ENCODE measurements at places on chromosomes 5 and 9. TPM values are rescaled to one million over a fixed set of nuclear protein-coding genes. Genes with fewer than 3 reads are reported as not detected.

DNA sequence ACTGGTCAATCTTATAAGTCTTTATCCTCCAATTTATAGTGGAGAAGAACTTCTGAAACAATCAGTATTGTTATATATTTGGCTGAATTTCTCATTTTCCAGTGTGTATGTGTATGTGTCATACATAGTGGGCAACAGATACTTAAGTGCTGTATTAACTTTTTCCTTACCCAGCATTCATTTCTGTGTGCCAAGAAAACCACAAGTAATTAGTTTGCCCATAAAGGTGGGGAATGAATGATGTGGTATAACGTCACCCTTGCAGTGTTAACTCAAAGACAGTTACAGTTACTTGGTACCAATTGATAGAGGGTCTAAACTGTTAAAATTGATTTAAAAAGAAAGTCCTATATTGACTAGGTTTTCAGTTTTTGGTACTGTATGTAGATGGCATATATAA lies 2.0 kb downstream of the OGN start:
- peaks cover 3% of the 10 kb centered on the region for H3K36me3 ChIP-seq
- no peak overlapping the region for H3K27ac ChIP-seq
- DNase-seq = no peak
- H3K4me3 ChIP-seq = no peak overlapping the region

DNA sequence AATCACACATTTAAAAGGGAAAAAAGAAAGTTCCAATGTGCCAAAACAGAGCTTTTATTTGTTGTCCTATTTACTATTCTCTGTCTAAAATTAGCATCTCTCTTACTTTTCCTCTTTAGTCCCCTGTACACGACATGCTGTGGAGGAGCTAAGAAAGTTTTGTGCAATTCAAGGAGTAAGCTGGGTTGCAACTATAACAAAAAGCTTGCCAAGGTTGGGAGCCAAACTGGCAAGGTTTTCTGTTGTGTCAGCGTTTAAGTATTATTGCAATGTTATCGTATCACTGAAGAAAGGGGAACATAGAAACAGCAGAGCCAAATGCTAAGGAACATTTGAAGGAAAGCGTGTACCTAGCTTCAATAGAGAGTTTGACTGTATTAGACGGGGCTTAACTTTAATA lies 680.8 kb downstream of the CETN3 start:
- no peak overlapping the region for H3K4me3 ChIP-seq
- H3K36me3 ChIP-seq = no peaks in the 10 kb centered on the region
- no peaks in the 10 kb centered on the region for H3K27me3 ChIP-seq
- DNase-seq = no peak
- H3K27ac ChIP-seq = no peak overlapping the region

GRCh38 chr5:111151998-111152397 lies 59.9 kb downstream of the WDR36 start:
- H3K27ac ChIP-seq = no peak overlapping the region
- no peaks in the 10 kb centered on the region for H3K36me3 ChIP-seq
- no peak overlapping the region for H3K4me3 ChIP-seq
- peaks cover 17% of the 10 kb centered on the region for H3K27me3 ChIP-seq
- DNase-seq = no peak

GRCh38 chr5:176540956-176541337 lies 3.7 kb upstream of the RNF44 start:
- H3K27me3 ChIP-seq = no peaks in the 10 kb centered on the region
- peak; percentile 48 for DNase-seq
- peaks cover 55% of the 10 kb centered on the region for H3K4me1 ChIP-seq
- peaks cover 2% of the 10 kb centered on the region for H3K36me3 ChIP-seq
- peak overlapping the region; percentile 91 for H3K27ac ChIP-seq
- H3K4me3 ChIP-seq = peak overlapping the region; percentile 84

GRCh38 chr9:106859957-106860720 lies 2.8 kb upstream of the ZNF462 start:
- H3K36me3 ChIP-seq = peaks cover 5% of the 10 kb centered on the region
- H3K27me3 ChIP-seq = peaks cover 74% of the 10 kb centered on the region
- H3K4me3 ChIP-seq = no peak overlapping the region
- H3K27ac ChIP-seq = no peak overlapping the region

- peaks cover 52% of the 10 kb centered on the region for H3K27me3 ChIP-seq
- H3K4me1 ChIP-seq = peaks cover 8% of the 10 kb centered on the region
- no peak for DNase-seq
- no peaks in the 10 kb centered on the region for H3K36me3 ChIP-seq
- no peak overlapping the region for H3K4me3 ChIP-seq
Observed at GRCh38 chr9:88530051-88530450, 4.9 kb upstream of the NXNL2 start.

- H3K4me1 ChIP-seq = no peaks in the 10 kb centered on the region
- H3K4me3 ChIP-seq = no peak overlapping the region
- H3K36me3 ChIP-seq = no peaks in the 10 kb centered on the region
- peaks cover 7% of the 10 kb centered on the region for H3K27me3 ChIP-seq
- no peak overlapping the region for H3K27ac ChIP-seq
Observed at GRCh38 chr9:77554586-77555105, 93.5 kb downstream of the GNA14 start.

- H3K4me1 ChIP-seq = no peaks in the 10 kb centered on the region
- H3K27me3 ChIP-seq = no peaks in the 10 kb centered on the region
- H3K36me3 ChIP-seq = no peaks in the 10 kb centered on the region
- no peak overlapping the region for H3K27ac ChIP-seq
- no peak for DNase-seq
- H3K4me3 ChIP-seq = no peak overlapping the region
Observed at GRCh38 chr9:124580186-124580585, 73.0 kb upstream of the NR5A1 start.

DNA sequence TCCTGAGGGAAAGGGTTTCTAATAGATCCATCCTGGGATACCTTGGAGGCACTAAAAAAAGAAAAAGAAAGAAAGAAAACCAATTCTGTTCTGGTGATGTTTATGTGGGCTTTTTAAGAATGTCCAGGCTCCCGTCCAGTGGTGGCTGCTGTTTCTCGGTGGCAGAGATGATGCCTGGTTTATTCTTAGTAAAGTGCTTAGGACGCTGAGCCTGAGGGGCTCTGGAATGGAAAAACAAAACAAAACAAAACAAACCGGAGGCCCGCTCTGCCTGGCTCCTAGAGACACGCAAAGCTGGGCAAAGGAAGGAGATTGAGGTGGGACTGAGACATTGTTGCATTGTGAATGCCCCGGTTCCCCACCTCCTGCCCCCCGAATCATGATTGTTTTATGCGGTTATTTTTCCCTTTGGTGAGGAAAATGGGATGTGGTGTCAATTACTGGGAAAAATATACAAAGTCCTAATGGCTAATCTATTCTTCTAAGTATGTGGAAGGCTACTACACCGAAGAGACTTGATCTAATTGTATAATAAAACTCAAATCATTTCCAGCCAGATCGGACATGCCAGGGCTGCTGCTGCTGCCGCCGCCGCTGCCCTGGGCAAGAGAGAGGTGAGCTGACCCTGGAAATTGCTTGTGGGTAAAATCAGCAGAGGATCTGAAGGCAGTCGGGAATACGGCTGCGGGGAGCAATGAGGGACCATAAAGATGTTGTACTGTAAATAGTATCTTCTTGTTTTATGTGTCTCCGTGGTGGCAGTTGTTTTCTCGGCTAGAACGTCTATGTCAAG lies 644.9 kb downstream of the CCDC171 start:
- no peak overlapping the region for H3K4me3 ChIP-seq
- no peaks in the 10 kb centered on the region for H3K4me1 ChIP-seq
- no peaks in the 10 kb centered on the region for H3K27me3 ChIP-seq
- DNase-seq = no peak
- H3K36me3 ChIP-seq = no peaks in the 10 kb centered on the region

DNA sequence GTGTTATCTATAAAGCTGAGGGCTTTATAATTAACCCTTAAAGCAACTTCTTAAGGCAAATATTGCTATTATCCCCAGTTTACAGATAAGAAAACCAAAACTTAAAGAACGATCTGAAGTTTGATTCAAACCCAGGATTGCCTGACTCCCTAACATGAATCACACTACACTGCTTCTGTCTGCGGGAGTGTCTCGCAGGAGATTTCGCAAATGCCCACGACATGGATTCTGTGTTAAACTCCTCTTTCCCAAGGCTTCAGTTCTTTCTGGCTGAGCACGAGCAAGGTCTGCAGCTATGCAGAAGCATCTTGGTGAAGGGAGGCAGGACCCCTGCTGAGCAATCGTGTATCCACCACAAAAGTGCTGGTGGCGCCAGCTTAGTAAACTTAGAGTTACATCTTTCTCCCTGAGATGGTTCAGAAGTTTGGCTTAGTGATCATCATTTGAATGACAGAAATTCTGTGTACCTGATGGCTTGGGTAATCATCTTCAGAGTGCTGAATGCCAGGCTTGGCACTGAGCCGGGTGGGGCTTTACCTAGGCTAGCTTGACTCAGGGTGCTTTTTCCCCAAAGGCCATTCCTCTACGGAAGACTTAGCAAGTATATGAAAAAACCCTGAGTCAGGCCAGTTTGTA lies 81.4 kb upstream of the PIK3R1 start:
- H3K27ac ChIP-seq = no peak overlapping the region
- DNase-seq = no peak
- H3K4me3 ChIP-seq = no peak overlapping the region
- H3K4me1 ChIP-seq = no peaks in the 10 kb centered on the region
- H3K27me3 ChIP-seq = no peaks in the 10 kb centered on the region

DNA sequence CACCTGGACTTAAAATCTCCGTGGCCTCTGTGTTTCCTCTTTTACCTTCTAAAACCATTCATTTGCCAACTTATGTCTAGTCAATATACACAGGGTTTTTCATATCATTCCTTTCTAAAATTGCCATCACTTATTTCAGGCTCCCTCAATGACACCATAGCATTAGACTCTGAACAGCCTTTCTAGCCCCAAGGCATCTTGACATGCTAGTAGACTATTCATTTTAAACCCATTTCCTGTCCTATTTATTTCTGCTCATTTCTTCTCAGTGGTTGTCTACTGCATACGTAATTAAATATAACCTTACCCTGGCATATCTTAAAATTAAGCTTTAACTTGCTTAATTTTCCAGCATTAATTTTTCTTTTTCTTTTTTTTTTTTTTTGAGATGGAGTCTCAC lies 83.2 kb downstream of the PHAX start:
- H3K4me3 ChIP-seq = no peak overlapping the region
- no peak for DNase-seq
- H3K27me3 ChIP-seq = peaks cover 6% of the 10 kb centered on the region
- H3K27ac ChIP-seq = no peak overlapping the region

GRCh38 chr5:139711906-139712224 lies 63.7 kb downstream of the CXXC5 start:
- DNase-seq = no peak
- peaks cover 19% of the 10 kb centered on the region for H3K4me1 ChIP-seq
- peak overlapping the region; percentile 60 for H3K4me3 ChIP-seq
- H3K27ac ChIP-seq = no peak overlapping the region
- H3K36me3 ChIP-seq = no peaks in the 10 kb centered on the region
- H3K27me3 ChIP-seq = no peaks in the 10 kb centered on the region

DNA sequence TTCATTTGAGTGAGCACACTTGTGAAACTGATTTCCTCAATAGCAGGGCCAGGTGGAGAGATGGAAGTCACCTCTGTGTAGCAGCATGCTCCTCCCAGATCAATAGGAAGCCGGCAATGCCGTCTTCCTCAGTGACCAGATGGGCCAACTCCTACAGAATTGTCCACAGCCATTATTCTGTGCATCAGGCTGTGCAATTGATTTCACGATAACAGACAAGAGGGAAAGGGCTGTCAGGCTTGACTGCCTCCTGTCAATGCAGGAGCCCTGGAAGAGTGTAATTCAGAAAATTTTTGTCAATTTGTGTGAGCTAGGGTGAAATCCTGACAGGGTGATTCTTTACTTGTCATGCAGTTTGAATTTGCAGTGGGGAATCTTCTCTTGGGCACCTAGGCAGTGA lies 838.4 kb upstream of the NUDT12 start:
- H3K4me3 ChIP-seq = no peak overlapping the region
- no peaks in the 10 kb centered on the region for H3K4me1 ChIP-seq
- H3K27ac ChIP-seq = no peak overlapping the region
- H3K36me3 ChIP-seq = no peaks in the 10 kb centered on the region

GRCh38 chr5:140828362-140828737 lies 590 bp downstream of the PCDHA6 start:
- peaks cover 20% of the 10 kb centered on the region for H3K36me3 ChIP-seq
- H3K4me1 ChIP-seq = no peaks in the 10 kb centered on the region
- no peak overlapping the region for H3K27ac ChIP-seq
- DNase-seq = no peak
- H3K27me3 ChIP-seq = peaks cover 69% of the 10 kb centered on the region
- H3K4me3 ChIP-seq = no peak overlapping the region

DNA sequence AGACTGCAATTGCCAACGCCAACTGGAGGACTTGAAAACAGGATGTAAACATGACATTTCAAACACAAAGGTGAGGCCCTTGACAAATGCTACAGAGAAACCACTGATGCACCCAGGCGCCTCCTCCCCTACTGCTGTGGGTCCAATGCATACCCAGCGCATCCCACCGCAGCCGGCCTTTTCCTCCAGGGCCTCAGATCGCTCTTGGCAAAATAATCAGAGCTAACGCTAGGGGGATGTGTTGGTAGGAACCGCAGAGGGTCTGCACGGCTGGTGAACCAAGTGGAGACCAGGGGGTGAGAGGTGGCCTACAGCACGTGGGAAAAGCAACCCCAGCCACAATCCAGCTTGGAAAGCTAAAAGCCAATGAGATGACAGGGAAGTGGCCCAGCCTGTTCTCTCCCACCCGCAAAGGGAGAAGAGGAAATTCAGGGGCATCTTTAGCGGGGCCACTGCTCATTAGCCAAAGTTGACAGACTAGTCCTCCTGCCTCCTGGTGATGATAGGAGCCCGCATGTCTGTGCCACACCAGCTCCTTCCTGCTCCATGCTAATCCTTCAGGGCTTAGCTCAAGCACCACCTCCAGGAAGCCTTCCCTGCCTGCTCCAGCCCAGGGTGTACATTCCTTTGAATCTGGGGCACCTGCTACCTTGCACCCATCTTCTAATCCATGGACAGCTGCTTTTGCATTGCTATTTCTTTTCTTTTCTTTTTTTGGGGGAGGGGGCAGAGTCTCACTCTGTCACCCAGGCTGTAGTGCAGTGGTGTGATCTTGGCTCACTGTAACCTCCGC lies 5.9 kb downstream of the FAM163B start:
- H3K27ac ChIP-seq = no peak overlapping the region
- DNase-seq = no peak
- H3K27me3 ChIP-seq = peaks cover 18% of the 10 kb centered on the region
- peaks cover 9% of the 10 kb centered on the region for H3K4me1 ChIP-seq

DNA sequence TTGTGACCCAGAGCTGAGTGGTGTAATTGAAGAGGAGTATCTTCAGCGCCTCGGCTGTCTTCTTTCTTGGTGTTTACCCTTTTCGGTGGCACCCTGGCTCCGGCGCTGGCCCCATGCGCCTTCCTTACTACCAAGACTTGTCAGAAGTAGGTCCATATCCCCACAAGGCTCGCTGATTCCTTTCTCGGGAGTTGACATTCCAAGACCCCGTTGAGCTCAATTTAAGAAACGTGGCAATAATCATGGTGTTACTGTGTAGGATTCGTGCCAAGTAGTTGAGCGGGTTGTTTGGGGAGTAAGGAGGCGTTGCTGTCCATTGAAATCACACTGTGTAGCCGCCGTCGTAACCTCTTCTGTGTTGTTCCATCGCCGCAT lies 795 bp downstream of the NDUFAF2 start:
- H3K27ac ChIP-seq = no peak overlapping the region
- no peak overlapping the region for H3K4me3 ChIP-seq
- H3K4me1 ChIP-seq = peaks cover 37% of the 10 kb centered on the region
- DNase-seq = no peak
- no peaks in the 10 kb centered on the region for H3K27me3 ChIP-seq

- H3K4me1 ChIP-seq = peaks cover 2% of the 10 kb centered on the region
- no peak overlapping the region for H3K4me3 ChIP-seq
- H3K27ac ChIP-seq = no peak overlapping the region
Observed at GRCh38 chr9:115551396-115551795, 433.4 kb upstream of the TNC start.

ASS1 gene
- 5.1 TPM for total RNA-seq

NDUFB6 gene
- 60.2 TPM for total RNA-seq

FCN2 gene
- total RNA-seq = not detected

BNC2 gene
- total RNA-seq = not detected

PCDHGA9 gene
- total RNA-seq = not detected

MLANA gene
- total RNA-seq = not detected

CARTPT gene
- not detected for total RNA-seq

PRRT1B gene
- total RNA-seq = not detected

FAM221B gene
- not detected for total RNA-seq

ZNF366 gene
- total RNA-seq = not detected

Data from activated naive CD8-positive, alpha-beta T cell treated with anti-CD3 and anti-CD28 coated beads for 36 hours (primary cell).